ENCODE measurements at places on chromosomes 12 and 14.
A peak's percentile ranks its signal among the peaks of the same experiment; 100 is the strongest.

- DNase-seq = no peak
Measured at GRCh38 chr12:111685322-111685810, 390 bp downstream of the BRAP start.

DNA sequence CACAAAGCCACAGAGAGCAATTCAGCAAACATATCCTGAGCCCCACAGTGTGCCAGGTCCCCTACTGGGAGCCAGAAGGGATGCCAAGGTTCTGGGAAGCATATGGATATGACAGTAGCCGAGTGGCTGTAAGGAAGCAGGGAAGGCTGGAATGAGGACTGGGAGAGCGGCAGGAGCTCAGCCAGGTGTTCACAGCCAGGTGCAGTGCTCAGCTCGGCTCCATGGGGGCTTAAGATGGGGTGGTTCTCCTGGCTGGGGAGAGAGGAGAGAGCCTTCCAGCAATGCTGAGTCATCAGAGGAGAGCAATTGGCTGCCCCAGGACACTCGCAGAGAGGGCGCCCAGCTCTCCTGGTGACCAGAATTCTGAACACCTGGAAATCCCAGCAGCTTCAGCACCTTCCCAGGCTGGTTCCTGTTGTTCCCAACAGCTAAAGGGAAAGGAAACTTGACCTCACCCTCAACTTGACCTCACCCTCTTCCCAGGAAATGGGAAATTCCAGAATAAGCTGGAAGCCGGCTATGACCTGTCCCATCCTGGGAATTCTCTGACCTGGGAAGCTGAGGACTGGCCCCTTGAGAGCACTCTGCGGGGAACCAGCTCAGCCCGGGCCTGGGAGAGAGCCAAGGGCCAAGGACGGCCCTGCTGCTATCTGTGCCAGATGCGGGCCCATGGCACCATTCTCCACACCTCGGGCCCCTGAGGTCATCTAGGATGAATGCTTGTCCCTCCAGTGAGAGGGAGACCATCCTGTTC lies 34.6 kb downstream of the SLC6A12 start:
- DNase-seq = no peak

DNA sequence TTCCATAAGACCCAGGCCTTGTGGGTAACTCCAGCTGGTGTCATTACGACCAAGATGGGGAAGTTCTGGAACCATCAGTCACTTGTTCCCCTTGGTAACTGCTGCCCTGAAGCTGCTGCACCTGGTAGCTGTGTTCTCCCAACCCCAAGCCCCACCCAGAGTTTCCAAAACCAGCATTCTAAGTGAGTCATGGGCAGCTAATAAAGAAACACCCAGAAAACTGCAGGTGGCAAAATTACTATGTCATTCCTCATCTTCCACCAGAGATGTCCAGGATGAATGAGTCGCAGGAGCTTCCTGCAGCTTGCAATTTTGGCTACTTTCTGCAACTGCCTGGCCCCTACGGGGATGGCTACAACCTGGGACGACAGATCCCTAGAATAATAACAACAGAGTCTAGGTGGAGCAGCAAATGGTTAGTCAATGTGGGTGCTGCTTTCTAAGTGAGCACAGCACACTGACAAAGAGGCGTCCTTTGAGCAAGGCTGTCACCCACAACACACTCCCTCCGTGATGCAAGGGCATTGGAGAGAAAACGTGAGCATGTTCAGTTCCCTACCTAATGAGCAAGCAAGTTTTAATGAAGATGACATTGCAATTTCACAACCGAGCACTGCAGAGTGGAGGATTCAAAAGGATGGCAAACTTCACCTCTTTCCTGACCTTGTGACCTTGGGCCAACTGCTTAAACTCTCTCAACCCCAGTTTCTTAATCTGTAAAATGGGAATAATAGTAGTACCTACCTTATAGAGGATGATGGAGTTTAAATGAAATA lies 301.4 kb upstream of the NOS1 start:
- DNase-seq = no peak

- no peak for DNase-seq
Measured at GRCh38 chr14:60235440-60235839, 13.6 kb upstream of the PPM1A start.

- DNase-seq = peak; percentile 73
Measured at GRCh38 chr14:77094672-77095284, 3.3 kb upstream of the CIPC start.

GRCh38 chr12:22543246-22544037 lies 900 bp downstream of the C2CD5 start:
- peak; percentile 19 for DNase-seq

- DNase-seq = peak; percentile 71
Measured at GRCh38 chr14:64806202-64806861, 73.4 kb downstream of the SPTB start.

DNA sequence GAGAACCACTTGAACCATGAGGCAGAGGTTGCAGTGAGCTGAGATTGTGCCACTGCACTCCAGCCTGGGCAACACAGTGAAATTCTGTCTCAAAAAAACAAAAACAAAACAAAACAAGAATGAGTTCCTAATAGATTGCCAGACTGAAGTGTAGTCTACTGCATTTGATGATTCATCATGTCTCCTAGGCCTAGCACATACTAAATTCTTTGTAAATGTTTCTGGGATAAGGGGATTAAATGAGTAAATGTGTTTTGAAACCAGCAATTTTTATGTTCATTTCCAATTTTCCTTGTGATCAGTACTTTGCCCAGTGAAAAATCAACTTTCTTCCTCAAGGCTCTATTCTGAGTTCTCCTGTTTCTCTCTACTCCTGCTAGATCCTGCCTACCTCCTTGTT lies 2.9 kb upstream of the DYRK2 start:
- no peak for DNase-seq

DNA sequence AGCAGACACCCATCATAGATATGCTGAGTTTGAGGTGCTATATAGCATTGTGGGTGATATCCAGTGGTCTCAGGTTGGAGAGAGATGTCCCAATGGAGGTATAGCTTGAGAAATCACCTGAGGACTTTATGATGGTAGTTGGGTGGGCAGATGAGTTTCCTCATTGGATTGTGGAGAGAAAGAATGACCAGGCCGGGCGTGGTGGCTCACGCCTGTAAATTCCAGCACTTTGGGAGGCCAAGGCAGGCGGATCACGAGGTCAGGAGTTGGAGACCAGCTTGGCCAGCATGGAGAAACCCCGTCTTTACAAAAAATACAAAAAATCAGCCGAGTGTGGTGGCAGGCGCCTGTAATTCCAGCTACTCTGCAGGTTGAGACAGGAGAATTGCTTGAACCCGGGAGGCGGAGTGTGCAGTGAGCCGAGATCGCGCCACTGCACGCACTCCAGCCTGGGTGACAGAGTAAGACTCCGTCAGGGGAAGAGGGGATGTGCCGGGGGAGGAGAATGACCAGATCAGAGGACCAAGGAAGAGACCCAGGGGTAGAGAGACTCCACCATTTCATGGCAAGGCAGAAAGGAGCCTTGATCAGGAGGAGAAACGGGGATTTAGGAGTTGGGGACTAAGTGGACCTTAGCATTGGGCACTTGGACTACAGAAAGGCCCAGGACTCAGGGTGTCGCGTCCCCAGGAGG lies 757 bp upstream of the PCK2 start:
- DNase-seq = no peak

DNA sequence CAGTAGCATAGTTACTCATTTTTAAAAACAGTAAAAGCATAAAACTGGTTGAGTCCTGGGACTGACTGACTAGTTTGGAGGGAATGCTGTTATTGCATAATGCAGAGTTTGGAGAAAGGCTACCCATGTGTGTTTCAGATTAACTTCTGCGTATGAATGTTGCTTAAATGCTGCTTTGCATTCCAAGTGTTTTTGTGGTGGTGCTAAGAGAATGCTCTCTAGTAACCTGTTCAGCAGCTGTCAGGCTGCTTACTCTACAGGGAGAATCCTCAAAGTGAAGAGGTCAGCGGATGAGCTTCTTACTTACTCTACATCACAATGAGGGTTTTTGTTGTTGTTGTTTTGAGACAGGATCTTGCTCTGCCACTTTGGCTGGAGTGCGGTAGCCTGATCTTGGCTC lies 4.3 kb downstream of the DLST start:
- DNase-seq = peak; percentile 86

DNA sequence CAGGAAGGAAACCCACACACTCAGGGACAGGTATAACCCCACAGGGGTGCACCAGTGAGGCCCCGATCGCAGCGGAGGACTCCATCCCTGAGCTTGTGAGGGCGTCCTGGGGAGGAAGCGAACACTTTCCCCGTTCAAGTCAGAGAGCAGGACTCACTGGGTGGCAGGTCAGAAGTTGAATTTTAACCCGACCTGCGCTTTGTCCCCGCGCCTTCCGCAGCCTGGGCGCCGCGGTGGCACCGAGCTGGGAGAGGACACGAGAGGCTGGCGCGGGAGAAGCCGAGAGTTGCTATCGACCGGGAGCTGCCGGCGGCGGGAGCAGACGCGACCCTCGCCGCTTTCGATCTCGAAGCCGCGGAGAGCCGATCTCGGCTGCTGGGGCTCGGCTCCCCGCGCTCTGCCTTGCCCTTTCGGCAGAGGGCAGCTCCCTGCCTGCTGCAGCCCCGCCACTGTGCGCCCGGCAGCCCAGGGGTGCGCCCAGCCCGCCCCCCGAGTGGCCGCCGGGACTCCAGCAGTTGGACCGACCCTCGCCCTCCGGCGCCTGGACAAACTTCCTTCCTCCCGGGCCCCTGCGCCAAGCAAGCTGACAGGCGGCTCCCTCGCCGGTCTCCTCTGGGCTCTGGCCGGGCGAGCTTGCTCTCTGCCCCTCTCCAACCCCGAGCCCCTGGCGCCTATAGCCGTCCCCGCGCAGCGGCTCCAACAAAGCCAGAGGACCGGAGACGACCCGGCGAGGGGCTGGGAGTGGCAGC lies 918 bp downstream of the LIN7A start:
- peak; percentile 44 for DNase-seq

GRCh38 chr12:11730299-11731041 lies 81.0 kb downstream of the ETV6 start:
- no peak for DNase-seq

- DNase-seq = peak; percentile 51
Measured at GRCh38 chr12:124732275-124733075, 131.2 kb downstream of the SCARB1 start.

DNA sequence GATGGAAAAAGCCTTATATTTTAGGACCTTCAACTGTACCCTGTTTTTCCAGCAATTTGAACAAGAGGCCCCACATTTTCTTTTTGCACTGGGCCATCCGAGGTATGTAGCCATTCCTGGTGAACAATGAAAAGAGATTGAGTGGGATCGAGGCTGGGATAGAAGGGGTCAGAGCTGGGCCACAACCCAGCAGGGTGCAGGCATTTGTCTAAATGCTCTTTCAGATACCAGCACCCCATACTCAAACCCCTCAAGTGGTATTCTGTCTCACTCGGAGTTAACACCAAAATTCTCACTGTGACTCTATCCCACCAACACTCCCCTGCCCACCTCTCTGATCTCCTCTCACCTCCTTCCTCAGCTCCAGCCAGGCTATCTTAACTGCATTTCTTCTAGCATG lies 26.8 kb downstream of the DUSP6 start:
- no peak for DNase-seq

DNA sequence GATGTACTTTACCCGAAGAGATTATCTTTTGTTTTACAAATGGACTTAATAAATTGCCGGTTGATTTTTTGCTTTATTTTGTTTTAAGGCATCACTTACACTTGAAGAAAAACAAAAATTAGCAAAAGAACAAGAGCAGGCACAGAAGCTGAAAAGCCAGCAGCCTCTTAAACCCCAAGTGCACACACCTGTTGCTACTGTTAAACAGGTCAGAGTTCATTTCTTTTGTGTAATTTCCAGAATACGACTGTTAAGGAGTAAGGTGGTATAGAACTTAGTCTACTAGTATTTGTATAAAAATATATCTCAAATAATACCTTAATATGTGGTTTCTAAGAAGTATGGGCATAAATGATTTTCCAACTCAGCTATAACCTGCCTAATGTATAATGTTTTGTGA lies 19.6 kb upstream of the SLC17A8 start:
- no peak for DNase-seq

- DNase-seq = no peak
Measured at GRCh38 chr12:20345866-20346265, 22.5 kb upstream of the PDE3A start.

DNA sequence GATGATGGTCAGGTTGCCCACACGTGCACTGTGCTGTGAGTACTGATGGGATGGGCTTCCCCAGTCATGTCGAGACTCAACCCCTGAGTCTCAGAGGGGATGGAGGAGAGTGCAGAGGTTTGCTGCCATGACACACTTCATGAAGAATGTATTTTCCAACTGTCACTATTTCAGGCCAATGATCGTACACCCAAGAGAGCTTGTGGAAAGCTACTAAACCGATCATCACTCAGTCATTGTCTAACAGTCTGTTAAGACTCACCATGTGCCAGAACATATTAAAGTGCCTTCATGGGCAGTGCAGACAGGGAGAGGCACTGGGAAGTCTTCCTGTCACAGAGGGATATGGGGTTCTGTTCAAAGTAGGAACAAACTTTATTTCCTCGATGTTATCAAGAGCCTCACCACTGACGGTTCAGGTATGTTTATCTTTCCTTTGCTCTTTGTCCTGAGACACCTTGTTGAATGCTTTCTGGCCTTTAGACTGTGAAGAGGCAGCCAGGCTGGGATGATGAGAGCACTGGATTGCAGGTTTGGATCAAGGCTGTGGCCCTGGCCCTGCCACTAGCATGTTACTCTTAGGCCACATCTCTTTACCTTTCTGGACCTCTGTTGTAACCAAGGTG lies 41.6 kb upstream of the NTF3 start:
- DNase-seq = peak; percentile 12

- DNase-seq = no peak
Measured at GRCh38 chr14:56276108-56276507, 157.9 kb downstream of the PELI2 start.

GRCh38 chr12:76346798-76347420 lies 1.3 kb downstream of the BBS10 start:
- DNase-seq = peak; percentile 38

- DNase-seq = no peak
Measured at GRCh38 chr12:30661210-30661609, 34.5 kb downstream of the IPO8 start.

- no peak for DNase-seq
Measured at GRCh38 chr12:14275886-14276285, 89.6 kb upstream of the ATF7IP start.

DNA sequence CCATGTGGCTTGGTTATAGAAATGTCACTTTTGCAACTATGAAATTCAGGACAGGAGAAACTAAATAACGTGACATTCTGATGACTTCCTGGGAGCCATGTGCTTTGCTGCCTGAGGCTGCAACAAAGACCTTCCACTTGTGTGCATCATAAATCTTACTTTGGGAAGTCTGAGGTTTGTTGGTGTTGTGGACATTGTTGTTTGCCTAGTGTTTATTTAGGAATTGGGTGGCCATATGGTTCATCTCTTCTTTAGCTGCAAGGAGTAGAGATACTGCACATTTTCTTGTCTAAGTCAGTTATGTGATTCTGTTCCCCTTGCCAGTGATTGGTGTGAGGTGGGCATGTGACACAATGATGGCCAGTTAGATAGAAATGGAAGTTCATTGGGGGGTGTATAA lies 167.3 kb upstream of the SSTR1 start:
- DNase-seq = no peak

GRCh38 chr14:38481952-38482678 lies 226.2 kb upstream of the CLEC14A start:
- no peak for DNase-seq

DNA sequence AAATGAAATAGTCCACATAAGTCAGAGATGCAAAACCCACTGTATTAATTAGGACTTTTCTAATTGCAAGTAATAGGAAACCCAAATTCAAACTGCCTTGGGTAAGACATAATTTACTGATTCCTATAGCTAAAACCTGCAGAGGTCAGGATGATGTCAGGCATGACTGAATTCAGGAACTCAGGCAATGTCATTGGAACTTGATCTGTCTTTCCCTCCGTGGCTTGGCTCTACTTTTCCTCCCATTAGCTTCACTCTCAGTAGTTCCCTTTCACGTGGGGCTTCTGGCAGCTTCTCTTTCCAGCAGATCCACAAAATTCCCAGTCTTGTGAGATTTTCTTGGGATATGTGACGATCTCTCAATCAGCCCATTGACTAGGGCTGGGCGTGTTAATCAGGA lies 2.4 kb upstream of the JDP2 start:
- DNase-seq = no peak
